Stimulated activated CD8-positive, alpha-beta memory T cell treated with anti-CD3 and anti-CD28 coated beads, Interleukin-7, amount 100 ng/mL, for 1 hour (primary cell): ENCODE measurements at places on chromosomes 1 and 21.

DNA sequence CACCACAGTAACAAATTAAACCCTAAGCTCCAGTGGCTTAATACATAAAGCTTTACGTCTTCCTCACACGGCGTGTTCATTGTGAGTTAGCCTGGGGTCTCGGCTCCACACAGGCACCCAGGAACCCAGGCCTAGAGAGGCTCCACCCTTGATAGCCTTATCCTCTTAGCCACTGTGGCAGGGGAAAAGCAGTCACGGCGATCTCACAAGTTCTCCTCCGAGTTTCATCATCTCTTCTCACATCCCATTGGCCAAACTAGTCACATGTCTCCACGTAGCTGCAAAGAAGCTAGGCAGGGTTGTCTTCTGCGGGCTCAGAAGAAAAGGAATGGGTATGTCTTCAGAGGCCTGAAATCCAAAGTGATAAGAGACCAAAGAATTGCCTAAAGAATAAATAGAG, 122.3 kb upstream of the GRIK3 start:
- no peak for DNase-seq

DNA sequence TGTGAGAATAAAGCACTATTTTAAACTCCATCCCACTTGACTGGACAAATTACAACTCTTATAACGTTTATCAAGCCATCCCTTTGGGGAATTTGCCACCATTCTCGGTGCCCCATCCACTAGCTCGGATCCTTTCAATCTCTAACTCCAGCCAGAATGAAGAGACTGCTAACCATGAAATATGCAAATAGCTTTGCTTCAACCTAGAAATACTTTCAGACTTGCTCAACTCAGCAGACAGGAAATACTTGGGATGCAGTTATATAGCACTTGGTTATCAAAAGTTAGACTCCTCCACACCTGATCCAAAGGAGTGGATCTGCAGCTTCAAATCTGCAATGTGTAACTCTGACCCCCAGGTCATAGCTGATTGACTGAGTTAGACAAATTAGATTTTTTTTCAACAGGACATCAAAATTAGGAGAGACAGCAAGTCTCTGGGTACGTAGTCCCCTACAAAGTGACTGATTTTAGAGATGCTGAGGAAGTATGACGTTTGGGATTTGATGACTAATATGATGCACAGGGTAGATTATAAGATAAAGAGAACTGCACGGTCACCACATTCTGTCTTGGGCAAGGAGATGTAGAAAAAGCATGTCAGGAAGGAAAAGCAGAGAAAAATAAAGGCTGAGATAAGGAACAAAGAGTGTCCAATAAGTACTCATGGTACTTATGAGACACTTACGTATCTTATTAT, 496.0 kb downstream of the AGBL4 start:
- DNase-seq, result no peak

DNA sequence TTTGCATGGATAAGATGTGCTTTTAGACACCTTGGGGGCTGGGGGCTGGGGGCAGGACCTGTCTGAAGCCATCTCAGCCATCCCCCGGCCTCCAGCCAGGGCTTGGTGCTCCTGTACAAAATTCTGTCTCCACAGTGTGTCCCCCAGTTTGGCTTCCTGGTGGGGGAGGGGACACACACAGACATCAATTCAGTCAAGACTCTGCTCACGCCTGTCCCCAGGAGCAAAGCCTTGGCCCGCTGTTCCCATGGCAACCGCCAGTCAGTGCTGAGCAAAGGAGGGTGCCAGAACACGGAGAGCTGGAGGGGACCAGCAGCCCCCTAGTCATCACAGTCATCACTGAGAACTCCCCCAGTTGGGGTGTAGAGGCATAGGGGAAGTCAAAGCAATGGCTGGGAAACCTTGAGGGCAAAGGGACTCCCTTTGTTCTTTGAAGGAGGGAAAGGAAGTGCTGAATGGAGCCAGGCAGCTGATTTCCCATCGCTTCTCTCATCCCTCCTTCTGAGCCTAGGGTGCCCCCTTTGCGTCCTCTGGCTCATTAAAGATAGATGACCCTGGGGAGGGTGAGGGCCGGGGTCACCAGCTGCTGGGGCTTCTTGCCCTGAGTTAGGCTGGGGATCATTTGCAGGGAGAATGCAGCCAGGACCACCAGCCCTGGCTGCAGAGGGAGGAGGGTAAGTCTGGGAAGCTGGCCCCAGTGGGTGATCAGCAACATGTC, 134.9 kb upstream of the IPO9 start:
- no peak for DNase-seq

DNA sequence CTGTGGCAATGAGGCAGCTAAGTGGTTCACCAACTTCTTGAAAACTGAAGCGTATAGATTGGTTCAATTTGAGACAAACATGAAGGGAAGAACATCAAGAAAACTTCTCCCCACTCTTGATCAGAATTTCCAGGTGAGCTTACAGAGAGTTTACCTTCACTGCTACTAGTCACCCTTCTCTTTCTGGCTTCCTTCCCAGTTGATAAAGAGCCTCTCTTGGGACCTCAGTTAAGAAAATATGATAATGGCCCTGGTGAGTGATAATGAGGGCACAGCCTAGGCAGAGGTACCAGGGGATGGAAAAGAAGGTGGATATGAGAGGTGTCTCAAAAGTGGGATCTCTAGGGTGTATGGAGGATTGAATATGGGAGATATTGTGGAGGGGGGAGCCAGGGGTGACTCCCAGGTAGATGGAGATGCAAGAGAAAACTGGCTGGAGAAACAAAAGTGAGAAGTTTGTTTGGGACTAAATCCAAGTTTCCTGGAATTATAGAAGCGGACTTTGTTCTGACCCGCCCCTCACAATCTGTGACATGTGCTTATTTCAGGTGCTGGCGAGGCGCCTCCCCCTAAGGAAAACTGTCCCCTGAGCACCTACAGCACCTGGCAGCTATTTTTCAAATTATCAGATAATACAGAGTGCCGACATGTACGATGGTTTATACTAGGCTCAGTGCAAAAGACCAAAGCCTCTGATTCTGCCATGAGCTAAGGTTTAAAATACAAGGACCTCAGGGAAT, 13.7 kb downstream of the MTARC2 start:
- DNase-seq, result no peak

- DNase-seq, result no peak
Observed at GRCh38 chr21:26637201-26637745, 64.2 kb upstream of the CYYR1 start.

- no peak for DNase-seq
Observed at GRCh38 chr21:26595971-26596370, 22.9 kb upstream of the CYYR1 start.

DNA sequence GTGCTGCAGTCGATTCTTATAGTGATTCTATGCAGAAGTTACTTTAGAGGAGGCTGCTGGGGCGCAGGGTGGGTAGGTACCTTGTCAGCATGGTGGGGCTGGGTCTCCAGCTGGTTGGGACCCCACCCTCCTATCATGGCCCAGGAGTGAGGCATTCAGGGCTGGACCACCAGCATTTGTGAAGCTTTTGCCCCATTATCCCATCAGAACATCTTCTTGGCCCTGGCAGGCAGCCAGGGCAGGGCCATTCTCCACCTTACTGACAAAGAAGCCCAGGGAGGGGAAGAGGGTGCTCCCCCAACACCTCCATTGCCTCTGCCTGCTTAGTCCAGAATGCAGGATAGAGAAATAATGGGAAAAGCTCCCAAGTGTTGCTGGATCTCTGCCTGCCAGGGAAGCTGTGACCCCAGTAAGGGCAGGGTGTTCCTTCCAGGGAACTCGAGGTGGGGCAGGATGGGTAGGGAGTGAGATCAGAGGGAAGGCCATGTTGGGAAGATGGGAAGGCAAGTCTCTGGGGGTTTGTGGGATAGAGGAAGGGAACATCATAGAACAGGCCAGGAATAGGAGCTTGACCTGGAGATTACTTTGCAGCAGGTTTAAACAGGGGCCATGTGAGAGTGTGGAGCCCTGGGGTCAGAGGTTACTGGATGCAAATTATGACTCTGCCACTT, 16.2 kb upstream of the SLC2A1 start:
- DNase-seq, result no peak
